ENCODE measurements at places on chromosomes 1 and 21. TPM values are rescaled to one million over a fixed set of nuclear protein-coding genes. Genes with fewer than 3 reads are reported as not detected.

DNA sequence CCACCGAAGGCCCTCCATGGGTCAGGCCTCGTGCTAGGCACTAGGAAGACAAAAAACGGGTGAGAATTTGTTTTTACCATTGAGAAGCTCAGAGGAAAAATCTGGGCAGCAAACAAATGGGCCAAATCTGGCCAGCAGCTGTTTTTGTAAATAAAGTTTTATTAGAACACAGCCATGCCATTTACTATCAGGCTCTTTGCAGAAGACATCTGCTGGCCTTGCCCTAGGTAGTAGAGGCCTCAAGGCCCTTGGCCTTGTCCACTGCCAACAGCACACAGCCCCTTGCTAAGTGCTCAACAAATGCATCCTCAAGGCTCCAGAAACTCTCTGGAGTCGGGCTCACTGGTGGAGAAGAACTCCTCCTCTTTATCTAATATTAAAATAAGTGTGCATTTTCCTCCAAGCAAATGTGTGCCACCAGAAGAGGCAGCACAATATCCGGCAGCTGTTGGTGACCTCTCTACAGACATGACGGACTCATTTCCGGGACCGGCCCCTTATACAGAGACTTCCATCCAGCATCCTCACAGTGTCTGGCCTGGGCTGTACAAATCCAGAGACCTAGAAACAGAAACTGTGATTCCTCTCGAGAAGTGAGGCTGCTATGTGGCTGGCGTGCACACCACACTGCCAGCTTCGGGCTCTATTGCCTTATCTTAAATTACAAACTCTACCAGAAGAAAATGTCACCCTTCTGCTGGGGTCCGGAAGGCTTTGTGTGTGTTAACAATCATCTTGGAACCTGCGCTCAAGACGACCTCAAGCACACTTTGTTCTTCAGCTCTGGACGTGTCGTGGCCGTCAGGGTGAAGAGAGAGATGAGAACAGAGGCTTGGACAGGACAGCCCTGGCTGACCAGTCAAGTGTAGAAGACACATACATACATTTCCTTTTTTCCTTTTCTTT, 203.9 kb downstream of the TOMM20 start:
- peak; percentile 67 for DNase-seq

- no peak for DNase-seq
These were observed 95.1 kb upstream of the ATP1A1 start for GRCh38 chr1:116277840-116278540.

Gene GUCA2B
- not detected for total RNA-seq

GRCh38 chr1:94739521-94740061, 80.6 kb upstream of the SLC44A3 start:
- DNase-seq, result no peak

DNA sequence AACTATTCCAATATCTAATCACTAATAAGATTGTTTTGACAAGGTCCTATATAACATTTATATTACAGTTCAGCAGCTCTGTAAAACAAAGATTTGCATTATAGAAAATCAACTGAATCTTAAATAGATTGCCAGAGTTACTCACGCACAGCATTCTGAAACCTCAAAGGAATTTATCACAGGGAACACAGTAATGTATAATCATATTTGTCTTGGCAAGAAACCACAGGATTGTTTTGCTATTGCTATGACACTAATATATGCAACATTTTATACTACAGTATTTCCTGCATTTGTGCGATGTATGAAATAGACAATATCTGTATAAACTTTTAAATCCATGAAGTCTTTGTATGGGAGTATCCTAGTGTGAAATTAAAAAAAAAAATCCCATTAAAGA, 101.4 kb downstream of the PLPPR5 start:
- DNase-seq, result no peak

Gene RIPPLY3
- total RNA-seq, result not detected

Gene ZNF648
- total RNA-seq, result not detected

DNA sequence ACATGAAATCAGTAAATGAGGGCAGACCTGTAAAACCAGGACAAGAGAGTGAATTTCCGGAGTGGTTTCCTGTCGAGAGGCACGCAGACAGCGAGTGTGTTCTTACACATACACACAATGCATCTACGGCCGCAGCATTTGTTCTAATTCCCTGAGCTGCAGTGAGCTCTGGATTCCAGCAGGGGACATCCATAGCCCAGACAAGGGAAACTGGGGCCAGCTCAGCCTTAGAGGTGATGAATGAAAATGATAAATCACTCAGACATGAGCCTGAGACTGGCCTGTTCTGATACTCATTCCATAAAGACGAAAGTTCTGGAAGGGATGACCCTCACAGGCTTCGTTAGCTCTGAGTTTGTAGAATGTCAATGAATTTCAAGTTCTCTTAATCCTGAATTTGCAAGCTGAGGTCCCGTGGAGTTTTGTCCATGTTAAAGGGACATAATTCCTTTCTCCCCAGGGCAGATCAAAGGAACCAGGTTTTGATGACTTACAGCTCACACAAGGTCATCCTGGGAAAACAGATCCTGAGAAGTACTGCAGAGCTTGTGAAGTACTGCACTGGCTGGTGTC, 207.9 kb upstream of the C1orf87 start:
- peak; percentile 7 for DNase-seq

Gene CCDC185
- total RNA-seq, result not detected

Gene PRKAA2
- not detected for total RNA-seq

Gene CYP4X1
- not detected for total RNA-seq

DNA sequence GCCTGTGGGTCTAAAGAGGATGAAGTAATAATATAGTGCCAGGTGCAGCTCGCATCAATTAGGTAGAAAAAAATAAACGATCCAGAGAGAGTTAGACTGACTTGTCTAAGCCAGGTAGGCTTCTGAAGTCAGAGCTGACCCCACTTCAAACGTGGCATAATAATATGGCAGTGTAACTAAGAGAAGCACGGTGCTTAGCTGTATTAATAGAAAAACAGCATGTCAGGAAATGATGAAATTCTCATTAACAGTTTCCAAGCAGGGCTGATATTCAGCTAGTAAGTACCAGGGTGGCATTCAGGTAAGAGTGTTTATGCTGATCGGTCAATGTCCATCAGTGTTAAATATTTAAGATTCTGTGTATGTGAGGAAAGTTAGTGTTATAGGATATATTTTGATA, 145.8 kb upstream of the SAMSN1 start:
- DNase-seq, result peak; percentile 69

- DNase-seq, result no peak
These were observed 51.8 kb upstream of the H6PD start for GRCh38 chr1:9182784-9183257.

DNA sequence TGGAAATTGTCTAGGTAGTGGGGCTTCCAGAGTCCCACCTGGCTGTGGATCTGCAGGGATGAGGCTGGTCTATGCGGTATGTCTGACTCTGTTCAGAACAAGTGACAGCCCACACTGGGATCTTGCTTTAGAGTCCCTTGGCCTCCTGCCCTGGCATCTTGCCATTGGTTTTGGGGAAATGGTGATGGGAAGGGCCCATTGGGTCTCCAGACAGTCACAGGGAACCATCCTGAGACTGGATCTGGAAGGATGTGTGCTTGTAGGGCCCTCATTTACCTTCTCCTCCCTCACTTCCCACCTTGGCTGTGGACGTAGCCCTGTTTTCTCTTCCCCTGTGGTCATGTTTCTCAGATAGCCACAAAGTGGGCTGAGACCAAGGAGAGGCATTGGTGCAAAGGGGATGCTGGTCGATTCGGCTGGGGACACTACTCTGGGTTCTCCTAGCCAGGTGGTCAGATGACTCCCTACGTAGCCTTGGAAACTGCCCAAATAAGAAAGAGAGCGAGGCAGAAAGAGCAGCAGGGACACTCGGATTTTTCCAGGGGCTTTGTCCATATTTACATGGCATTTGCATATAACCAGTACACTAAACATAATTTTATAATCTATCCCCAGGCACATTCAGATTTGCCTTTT, 15.1 kb downstream of the SOX13 start:
- no peak for DNase-seq

GRCh38 chr21:36310016-36310415, 10.0 kb upstream of the MORC3 start:
- DNase-seq, result peak; percentile 78

- DNase-seq, result peak; percentile 44
These were observed 143.2 kb downstream of the PTPRU start for GRCh38 chr1:29379443-29380073.

DNA sequence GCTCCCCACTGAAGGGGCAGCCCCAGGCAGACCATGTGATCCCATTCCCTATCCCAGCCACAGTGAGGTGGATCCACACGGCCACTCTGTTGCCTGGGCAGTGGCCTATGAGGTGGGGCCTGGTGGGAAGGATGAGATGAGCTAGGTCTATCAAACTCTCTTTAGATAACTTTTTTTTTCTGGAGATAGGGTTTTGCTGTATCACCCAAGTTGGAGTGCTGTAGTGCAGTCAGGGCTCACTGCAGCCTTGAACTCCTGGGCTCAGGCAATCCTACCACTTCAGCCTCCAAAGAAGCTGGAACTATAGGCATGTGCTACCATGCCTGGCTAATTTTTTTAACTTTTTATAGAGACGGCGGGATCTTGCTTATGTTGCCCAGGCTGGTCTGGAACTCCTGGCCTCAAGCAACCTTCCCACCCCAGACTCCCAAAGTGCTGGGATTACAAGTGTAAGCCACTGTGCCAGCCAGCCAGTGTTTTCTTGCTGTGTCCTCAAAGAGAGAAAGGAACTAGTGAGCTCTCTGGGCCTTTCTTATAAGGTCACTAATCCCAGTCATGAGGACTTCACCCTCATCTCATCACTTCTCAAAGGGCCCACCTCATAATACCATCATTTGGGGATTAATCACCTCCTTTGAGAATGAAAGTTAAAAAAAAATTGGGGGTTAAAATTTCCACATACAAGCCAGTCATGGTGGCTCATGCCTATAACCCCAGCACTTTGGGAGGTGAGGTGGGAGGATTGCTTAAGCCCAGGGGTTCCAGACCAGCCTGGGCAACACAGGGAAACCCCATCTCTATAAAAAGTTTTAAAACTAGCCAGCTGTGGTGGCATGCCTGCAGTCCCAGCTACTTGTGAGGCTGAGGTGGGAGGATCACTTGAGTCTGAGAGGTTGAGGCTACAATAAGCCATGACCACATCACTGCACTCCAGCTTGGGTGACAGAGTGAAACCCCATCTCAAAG, 36.6 kb downstream of the H3-3A start:
- DNase-seq, result no peak

Gene FAAP20
- 55.4 TPM for total RNA-seq

DNA sequence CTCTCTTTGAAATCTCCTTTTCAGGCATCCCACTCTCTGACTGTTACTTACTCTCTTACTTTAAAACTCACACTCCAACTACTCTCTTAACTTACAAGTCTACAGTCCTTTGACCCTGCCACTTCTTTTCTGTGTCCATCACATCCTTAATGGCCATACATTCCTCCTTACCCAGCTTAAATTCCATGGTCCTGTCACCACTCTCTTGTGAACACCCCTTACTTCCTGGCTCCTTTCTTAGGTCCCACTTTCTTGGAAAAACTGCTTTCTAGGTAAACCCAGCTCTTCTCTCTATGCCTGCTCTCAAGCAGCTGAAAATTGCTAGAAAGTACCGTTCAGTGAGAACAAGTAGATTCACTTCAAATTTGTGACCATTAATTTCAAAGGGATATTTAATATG, 109.1 kb downstream of the OLFML2B start:
- no peak for DNase-seq

Gene CELA3A
- not detected for total RNA-seq

Gene MYCL
- total RNA-seq, result 1.3 TPM

Gene HNRNPCL1
- total RNA-seq, result not detected

- no peak for DNase-seq
These were observed 462.7 kb upstream of the PKN2 start for GRCh38 chr1:88221411-88221810.

- DNase-seq, result no peak
These were observed 130.1 kb downstream of the ADAMTS1 start for GRCh38 chr21:26715116-26715515.

- peak; percentile 14 for DNase-seq
These were observed at the start of gene RGS1 for GRCh38 chr1:192575499-192576189. Gene RGS1, plus strand, starts transcription at chr1:192575773. Its CDS starts 20 bp downstream, at chr1:192575793.

DNA sequence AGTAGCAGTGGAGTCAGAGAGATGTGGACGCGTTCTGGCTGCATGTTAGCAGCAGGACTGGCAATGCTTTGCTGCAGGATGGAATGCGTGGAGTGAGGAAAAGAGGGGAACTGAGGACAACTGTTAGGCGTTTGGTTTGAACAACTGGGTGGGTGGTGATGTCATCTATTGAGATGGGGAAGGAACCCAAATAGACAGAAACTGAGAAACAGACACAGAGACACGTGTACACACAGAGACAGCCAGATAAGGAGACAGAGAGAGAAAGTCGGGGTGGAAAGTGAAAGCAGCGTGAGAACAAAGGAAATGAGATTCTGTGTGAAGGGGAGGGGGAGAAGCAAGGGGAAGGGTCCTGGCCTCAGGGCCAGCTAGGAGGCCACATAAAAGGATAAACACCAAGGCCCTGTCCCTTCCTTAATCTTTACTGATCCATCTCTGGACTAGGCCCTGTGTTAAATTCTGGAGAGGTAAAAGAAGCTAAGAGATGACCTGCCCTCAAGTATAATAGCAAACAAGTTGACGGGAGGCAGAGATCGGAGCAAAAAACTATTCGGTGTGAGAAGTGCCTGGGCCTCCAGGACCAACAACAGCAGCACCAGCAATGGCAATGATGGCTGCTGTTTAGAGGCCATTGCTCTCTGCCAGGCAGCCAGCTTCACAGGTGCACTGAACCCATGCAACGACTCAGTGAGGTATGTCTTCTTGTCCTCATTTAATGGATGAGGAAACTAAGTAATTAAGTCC, 31.6 kb downstream of the VWA5B1 start:
- DNase-seq, result peak; percentile 78

DNA sequence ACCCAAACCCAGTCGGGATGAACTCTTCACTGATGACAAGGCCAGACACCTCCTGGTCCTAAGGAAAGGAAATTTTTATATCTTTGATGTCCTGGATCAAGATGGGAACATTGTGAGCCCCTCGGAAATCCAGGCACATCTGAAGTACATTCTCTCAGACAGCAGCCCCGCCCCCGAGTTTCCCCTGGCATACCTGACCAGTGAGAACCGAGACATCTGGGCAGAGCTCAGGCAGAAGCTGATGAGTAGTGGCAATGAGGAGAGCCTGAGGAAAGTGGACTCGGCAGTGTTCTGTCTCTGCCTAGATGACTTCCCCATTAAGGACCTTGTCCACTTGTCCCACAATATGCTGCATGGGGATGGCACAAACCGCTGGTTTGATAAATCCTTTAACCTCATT, 10.1 kb downstream of the CZIB start:
- no peak for DNase-seq

- DNase-seq, result no peak
These were observed 313.2 kb downstream of the OLFM3 start for GRCh38 chr1:101683561-101683960.
